ENCODE measurements at places on chromosomes 1 and 21. TPM values are rescaled to one million over a fixed set of nuclear protein-coding genes. Genes with fewer than 3 reads are reported as not detected.

Gene OR2L8
- polyA plus RNA-seq = not detected

Gene PCBP3
- polyA plus RNA-seq = 1.9 TPM

Gene DYRK3
- 7.3 TPM for polyA plus RNA-seq

Gene PPP1R15B
- 39.8 TPM for polyA plus RNA-seq

Gene GCSAML
- polyA plus RNA-seq = 0.09 TPM

Gene BEND5
- polyA plus RNA-seq = 41.0 TPM

Gene NTNG1
- polyA plus RNA-seq = 24.2 TPM

Gene HHIPL2
- 0.79 TPM for polyA plus RNA-seq

Gene C2CD4D
- polyA plus RNA-seq = 0.87 TPM

Gene VHLL
- not detected for polyA plus RNA-seq

Gene NFASC
- polyA plus RNA-seq = 1.7 TPM

Gene PANK4
- polyA plus RNA-seq = 20.2 TPM

Gene TSPEAR
- 4.4 TPM for polyA plus RNA-seq

Gene PAQR6
- 2.4 TPM for polyA plus RNA-seq

Gene KCNA3
- 0.53 TPM for polyA plus RNA-seq

Gene SHE
- polyA plus RNA-seq = 17.2 TPM

Gene GREM2
- polyA plus RNA-seq = 4.0 TPM

Gene KLF17
- polyA plus RNA-seq = 0.09 TPM

Gene UTS2
- polyA plus RNA-seq = 0.10 TPM

Gene FAM229A
- 14.0 TPM for polyA plus RNA-seq

Gene TMEM222
- polyA plus RNA-seq = 36.9 TPM

Gene OR14C36
- polyA plus RNA-seq = not detected

Gene VAV3
- polyA plus RNA-seq = 6.8 TPM

Gene HRNR
- polyA plus RNA-seq = 0.39 TPM

Gene COL11A1
- 81.4 TPM for polyA plus RNA-seq

Gene KCNA2
- polyA plus RNA-seq = 0.73 TPM

Gene DHCR24
- 58.1 TPM for polyA plus RNA-seq

Gene SPRR2E
- not detected for polyA plus RNA-seq

Gene PALMD
- 26.9 TPM for polyA plus RNA-seq

Gene TPTE
- not detected for polyA plus RNA-seq

Gene HYI
- polyA plus RNA-seq = 52.0 TPM

Gene S100A12
- 3.0 TPM for polyA plus RNA-seq

Gene LRRC71
- 4.8 TPM for polyA plus RNA-seq

Gene ATP8B2
- polyA plus RNA-seq = 28.3 TPM

Gene LYSMD1
- polyA plus RNA-seq = 15.8 TPM

Gene CCDC30
- polyA plus RNA-seq = 8.6 TPM

Gene PLOD1
- 88.8 TPM for polyA plus RNA-seq

Gene PDC
- 0.35 TPM for polyA plus RNA-seq

Gene LAX1
- polyA plus RNA-seq = 0.21 TPM

Gene AMIGO1
- 2.6 TPM for polyA plus RNA-seq

Gene SV2A
- polyA plus RNA-seq = 6.1 TPM

Gene CDA
- 1.2 TPM for polyA plus RNA-seq

Gene ADGRL4
- 15.8 TPM for polyA plus RNA-seq

Gene HEYL
- polyA plus RNA-seq = 24.7 TPM

All from right lung (tissue), 10 donors.